ENCODE measurements at places on chromosomes 5 and 9. TPM values are rescaled to one million over a fixed set of nuclear protein-coding genes. Genes with fewer than 3 reads are reported as not detected.

Gene NKD2
- total RNA-seq, result 6.8 TPM

Gene OTP
- total RNA-seq, result 1.1 TPM

Gene PSIP1
- 117 TPM for total RNA-seq

Gene PFN3
- not detected for total RNA-seq

Gene ORM1
- not detected for total RNA-seq

Gene LCP2
- 0.27 TPM for total RNA-seq

Gene RGS7BP
- total RNA-seq, result 6.7 TPM

Gene QSOX2
- 17.6 TPM for total RNA-seq

Gene GFPT2
- 2.8 TPM for total RNA-seq

Gene CACFD1
- total RNA-seq, result 14.0 TPM

Gene FOXI1
- not detected for total RNA-seq

Gene PCDHA4
- total RNA-seq, result 12.9 TPM

Gene UBE2QL1
- 19.3 TPM for total RNA-seq

Gene LCN6
- not detected for total RNA-seq

Gene GALNT10
- 29.8 TPM for total RNA-seq

Gene CDKN2B-AS1
- 2.0 TPM for total RNA-seq

Gene C9orf153
- 0.30 TPM for total RNA-seq

Gene LVRN
- total RNA-seq, result 1.3 TPM

Gene TMED9
- total RNA-seq, result 77.2 TPM

Gene HAUS6
- 8.1 TPM for total RNA-seq

Measured in motor neuron (in vitro differentiated cells).